ENCODE measurements at places on chromosomes 6 and 20.

DNA sequence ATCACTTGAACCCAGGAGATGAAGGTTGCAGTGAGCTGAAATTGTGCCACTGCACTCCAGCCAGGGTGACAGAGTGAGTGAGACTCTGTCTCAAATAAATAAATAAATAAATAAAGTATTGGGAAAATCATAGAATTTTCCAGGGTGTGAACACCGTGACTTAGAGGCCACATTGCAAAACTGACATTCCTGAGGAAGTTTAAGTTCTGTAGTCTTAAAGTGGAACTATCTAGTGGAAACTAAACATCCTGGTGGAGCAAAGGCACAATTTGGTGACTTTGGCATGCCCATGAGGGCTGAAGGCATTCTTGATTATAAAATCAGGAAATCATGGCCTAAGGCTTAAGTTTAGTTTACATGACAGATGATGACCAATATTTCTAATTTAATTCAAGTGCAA is 32.7 kb upstream of the MCM3 start:
- no peak for DNase-seq

DNA sequence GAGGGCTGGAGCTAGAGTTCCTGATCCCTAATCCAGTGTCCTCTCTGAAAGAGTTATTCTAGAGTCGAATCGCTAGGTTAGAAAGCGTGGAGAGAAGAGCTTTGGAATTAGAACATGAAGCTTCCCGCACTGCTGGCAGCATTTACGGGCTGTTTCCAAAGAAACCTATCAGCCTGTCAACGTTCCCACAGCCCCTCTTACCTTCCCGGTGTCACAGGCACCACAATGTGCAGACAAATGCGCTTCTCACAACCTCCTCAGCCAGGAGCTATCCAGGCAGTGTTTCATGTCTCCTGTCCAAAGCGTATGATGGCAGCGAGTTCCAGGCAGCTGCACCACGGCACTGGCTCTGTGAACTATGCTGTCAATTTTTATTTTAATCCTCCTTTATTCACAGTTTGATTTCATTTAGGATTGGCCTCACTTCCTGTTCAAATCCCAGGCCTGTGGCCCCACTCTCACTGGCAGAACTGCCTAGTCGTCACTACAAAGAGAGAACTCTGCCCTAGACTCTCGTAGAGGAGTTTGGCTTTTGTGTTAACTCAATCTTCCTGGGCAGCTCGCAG is 322.8 kb upstream of the SOX4 start:
- DNase-seq: no peak

- no peak for DNase-seq
Observed at GRCh38 chr6:166351715-166352285, 9.5 kb upstream of the SFT2D1 start.

DNA sequence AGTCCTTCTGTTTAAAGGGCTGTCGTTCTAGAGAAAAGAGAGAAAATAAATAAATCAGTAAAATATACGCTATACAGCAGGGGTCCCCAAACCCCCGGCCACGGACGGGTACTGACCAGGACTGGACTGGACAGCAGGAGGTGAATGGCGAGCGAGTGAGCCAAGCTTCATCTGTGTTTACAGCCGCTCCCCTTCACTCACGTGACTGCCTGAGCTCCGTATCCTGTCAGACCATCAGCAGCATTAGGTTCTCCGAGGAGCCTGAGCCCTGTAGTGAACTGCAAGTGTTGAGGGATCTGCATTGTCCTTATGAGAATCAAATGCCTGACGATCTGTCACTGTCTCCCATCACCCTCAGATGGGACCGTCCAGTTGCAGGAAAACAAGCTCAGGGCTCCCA is 76.5 kb downstream of the ZNF217 start:
- no peak for DNase-seq

DNA sequence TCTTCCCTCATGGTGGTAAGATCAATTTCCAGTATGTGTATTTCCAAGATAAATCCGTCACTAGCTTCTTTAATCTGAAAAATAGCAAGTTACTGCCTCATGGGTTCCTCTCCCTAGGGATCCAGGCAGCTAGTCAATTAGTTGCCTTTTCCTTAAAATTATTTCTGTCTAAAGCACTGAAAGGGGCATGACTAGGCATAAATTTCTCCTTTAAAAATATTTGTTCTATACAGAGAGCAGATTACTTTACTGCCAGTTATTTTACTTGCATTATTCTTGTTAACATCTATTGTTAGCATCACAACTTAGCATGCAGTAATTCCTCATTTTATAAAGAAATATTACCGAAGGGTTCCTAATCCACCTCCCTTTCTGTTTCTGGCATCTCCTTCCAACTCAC is 1.4 kb downstream of the MTCL3 start:
- DNase-seq: no peak

DNA sequence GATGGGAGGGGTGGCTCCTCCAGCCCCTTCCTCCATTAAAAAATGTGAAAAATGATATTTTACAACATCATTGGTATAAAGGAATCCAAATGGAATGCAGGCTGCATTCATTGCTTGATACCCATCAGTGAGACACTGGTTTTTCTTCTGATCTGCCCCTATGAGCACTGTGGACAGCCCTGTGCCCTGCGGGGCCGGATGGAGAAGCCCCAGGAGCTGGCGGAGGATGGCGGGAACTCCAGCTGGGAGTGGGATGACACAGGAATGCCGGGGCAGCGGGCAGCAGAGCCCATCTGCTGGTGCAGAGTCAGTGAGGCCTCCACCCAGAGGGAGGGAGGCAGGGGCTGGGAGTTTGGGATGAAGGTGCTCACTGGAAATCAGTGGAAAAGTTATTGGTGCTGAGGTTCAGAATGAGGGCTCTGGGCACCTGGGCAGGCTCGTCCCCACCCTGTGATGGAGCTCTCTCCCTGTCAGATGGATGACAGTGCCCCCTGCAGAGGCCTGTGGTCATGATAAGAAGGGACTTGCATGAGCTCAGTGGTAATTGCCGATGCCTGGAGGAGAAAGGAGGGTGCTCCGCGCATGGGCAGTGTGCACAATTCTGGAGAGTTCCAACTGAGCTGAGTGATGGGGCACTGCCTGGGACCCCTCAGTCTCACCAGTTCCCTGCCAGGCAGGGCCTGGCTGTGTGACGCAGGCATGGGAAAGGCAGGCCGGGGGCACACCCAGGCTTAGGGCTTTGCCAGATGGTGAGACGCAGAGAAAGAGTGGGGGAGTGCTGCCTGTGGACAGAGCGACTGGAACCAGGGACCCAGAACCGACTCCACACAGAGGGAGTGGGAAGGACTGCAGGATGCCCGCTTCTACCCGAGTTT is 23.2 kb downstream of the CTCFL start:
- no peak for DNase-seq

DNA sequence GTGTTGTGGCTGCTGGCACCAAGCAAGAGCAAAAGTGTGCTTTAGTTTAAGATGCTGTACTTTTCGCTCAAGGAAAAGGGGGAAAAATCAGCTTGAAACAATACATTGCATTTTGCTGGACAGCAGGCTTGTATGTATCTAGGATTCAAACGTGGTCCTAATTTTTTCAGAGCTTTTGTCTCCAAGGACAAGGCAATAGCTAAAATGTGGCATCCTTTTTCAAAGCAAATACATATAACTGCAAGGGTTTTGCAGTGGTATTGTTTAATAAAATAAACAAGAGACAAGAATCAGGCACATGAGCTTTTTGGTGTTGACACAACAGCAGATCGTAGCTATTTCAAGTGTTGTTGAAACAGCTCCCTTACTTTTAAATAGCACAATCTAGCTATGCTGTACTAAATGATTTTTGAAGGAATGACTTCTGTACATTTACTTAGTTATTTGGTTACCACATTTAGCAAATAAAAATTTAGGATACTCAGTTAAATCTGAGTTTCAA is 137.0 kb upstream of the HEY2 start:
- no peak for DNase-seq

DNA sequence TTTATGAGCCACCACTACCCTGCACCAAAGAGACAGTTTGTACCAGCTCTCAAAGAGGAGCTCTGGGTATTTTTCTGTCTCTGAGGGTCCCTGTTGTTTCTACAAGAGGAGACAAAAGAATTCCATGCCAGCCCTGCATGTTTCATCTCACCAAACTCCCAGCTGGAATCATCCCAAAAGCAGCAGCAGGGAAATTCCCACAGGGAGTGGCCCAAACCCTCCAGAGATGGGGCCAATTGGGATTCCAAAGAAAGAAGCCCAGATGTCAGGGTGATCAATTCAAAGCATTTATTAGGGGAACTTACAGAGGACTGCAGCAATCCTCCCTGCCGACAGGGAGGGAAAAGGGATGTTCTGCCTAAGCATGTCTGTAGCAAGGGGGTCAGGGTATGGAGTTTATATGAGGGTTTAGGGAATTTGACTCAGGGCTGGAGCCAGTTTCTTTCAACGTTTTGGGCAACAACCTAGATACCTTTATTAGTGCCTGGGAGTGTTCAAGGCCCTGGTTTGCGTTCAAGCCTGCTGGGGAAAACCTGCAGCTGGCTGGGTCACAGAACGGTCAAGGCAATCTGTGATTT is 47.2 kb downstream of the MUC22 start:
- no peak for DNase-seq

- DNase-seq: peak; percentile 56
Observed at GRCh38 chr20:53579581-53580375, 13.9 kb downstream of the ZNF217 start.

DNA sequence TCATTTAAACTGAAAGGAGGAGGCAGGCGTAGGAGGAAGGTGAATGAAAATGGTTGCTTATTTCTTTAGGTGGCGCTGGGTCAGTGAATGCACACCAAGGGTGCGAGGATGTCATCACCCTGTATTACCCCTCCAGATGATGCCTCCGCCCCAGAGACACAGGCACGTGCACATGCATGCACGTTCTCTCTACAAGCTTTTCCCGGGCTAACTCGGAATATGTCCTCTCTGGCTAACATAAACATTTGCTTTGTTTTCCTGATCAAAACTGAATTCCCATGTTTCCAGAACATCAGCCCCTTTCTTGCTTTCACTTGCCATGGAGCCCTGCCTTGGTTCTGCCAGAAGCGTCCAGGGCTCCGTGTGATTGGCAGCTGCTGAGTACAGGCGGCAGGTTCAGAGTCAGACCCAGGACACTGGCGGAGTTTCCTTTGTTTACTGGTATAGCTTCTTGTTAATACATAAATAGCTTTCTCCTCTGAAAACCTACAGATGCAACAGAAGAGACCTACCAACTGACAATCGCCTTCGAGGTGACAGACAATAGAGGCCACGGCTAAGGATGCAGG is 131.2 kb upstream of the RPS6KA2 start:
- no peak for DNase-seq

GRCh38 chr20:40109136-40109535 is 579.9 kb downstream of the MAFB start:
- DNase-seq: no peak

Data from hematopoietic multipotent progenitor cell treated with erythropoietin and hydrocortisone succinate and interleukin-3 and kit ligand, for 17 days (in vitro differentiated cells).